ENCODE measurements at places on chromosomes 4 and X. TPM values are rescaled to one million over a fixed set of nuclear protein-coding genes. Genes with fewer than 3 reads are reported as not detected.

The RPS3A gene
- total RNA-seq: 3,475 TPM

The ADGRL3 gene
- total RNA-seq: 2.5 TPM

The CCSER1 gene
- 11.4 TPM for total RNA-seq

The KDR gene
- total RNA-seq: 160 TPM

The HSD17B10 gene
- 92.0 TPM for total RNA-seq

The VEGFD gene
- total RNA-seq: 28.8 TPM

The ZNF595 gene
- 22.5 TPM for total RNA-seq

The EOLA2 gene
- 42.7 TPM for total RNA-seq

The AFF2 gene
- total RNA-seq: 10.2 TPM

The HCFC1 gene
- 41.5 TPM for total RNA-seq

The NEXMIF gene
- total RNA-seq: 1.0 TPM

The ERVMER34-1 gene
- 0.31 TPM for total RNA-seq

The TENM3 gene
- 19.8 TPM for total RNA-seq

The NAT8L gene
- total RNA-seq: 39.0 TPM

All from omental fat pad (tissue), 4 donors.